Left renal cortex interstitium (tissue), 4 donors: ENCODE measurements at places on chromosomes 5 and 9. TPM values are rescaled to one million over a fixed set of nuclear protein-coding genes. Genes with fewer than 3 reads are reported as not detected.

- no peak for DNase-seq
These were observed 55.9 kb upstream of the IL6ST start for GRCh38 chr5:56050551-56051255.

DNA sequence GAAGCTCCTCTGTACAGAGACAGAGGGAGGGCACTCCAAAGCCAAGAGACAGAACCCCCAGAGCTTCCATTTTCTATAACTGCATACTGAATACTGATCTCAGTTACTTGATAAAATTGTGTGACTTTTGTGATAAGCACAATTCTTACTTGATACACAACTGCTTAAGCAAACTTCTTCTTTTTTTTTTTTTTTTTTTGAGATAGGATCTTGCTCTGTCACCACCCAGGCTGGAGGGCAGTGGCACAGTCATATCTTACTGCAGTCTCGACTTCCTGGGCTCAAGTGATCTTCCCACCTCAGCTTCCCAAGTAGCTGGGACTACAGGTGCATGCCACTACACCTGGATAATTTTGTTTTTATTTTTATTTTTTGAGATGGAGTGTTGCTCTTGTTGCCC lies 252.1 kb upstream of the ZNF608 start:
- no peak for DNase-seq

- no peak for DNase-seq
These were observed 60.2 kb upstream of the SLC25A51 start for GRCh38 chr9:37963936-37964739.

The SAPCD2 gene
- 5.5 TPM for polyA plus RNA-seq

GRCh38 chr5:126384985-126385384 lies 38.2 kb upstream of the GRAMD2B start:
- no peak for DNase-seq

GRCh38 chr5:108118813-108119514 lies 262.9 kb downstream of the FBXL17 start:
- DNase-seq: no peak

The OR2V2 gene
- polyA plus RNA-seq: not detected

DNA sequence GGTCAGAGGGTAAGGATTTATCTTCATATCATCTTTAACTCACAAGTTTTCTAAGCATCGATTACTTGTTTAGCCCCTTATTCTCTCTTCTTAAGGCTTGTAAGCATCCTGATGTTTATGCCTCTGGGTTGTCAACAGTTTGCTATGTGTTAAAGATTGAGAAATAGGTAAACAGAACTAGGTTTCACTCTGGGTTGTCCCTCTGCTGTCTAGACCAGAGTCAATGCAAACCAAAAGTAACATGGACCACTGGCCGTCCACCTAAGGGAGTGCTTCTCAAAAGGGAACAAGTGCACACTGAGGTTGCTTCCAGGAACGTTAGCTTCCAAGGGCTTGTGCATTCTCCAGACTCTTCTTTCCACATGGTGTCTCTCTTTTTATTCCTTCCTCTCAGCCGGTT lies 39.9 kb upstream of the HAPLN1 start:
- no peak for DNase-seq

DNA sequence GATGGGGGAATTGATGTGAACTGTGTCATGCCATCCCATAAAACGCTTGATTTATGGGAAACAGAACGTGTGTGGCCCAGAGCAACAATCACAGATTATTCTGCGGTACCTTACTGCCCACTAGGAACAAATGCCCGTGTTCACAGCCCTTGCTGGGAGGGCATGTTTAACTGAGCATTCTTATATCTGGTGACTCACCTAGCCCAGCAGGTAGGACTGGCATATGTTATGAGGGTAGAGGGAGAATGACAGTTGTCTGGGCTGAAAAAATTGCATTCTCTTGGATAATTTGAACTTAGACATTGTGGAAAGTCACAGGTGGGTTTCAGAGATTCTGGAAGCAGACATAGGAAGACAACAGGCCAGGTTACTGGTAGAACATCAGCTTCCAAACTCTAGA lies 460.6 kb downstream of the DMRT2 start:
- DNase-seq: no peak

The RMRP gene
- polyA plus RNA-seq: not detected

DNA sequence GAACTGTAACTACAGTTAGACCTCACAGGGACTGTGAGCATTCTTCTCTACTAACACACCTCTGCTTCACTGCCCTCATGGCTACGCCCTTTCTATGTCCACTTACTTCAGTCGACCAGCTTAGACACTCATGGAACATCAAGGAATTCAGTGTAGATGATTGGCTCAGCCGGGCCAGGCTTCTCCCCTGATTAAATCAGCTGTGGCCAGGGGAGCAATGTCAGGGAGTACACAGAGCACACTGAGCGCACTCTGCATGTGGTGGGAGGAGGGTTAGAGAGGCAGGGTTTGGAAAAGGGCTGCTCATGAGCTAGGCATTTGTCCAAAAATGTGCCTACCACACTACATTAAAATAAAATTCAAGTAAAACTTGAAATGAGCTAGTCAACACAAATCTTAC lies 400.5 kb downstream of the ARRDC3 start:
- DNase-seq: no peak

The PTGER4 gene
- polyA plus RNA-seq: 12.2 TPM

GRCh38 chr5:147483961-147484707 lies 25.7 kb downstream of the DPYSL3 start:
- peak; percentile 50 for DNase-seq

GRCh38 chr9:34684145-34684544 lies 6.9 kb downstream of the CCL19 start:
- no peak for DNase-seq

The C9orf153 gene
- 0.26 TPM for polyA plus RNA-seq

DNA sequence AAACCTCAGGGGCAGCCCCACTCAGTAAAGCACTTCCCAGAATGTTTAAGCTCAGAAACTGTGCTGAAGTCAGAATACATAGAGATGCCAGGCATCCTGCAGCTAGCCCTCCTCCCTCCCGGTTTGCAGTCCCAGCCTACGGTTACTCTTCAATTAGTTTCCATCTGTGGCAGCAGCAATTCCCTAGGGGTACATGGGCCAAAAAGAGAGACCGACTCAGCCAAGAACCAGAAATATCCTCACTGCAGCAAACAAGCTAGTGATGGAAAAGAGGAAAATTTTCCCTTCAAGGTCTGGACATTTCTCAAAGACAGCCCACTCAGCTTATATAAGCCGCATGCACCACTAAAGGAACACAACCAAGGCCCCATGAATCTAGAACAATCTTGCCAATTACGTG lies 89.1 kb upstream of the PPP2R2B start:
- DNase-seq: no peak

The SPAAR gene
- 2.2 TPM for polyA plus RNA-seq

The ZNF658 gene
- 8.3 TPM for polyA plus RNA-seq

The INSL6 gene
- 0.19 TPM for polyA plus RNA-seq

DNA sequence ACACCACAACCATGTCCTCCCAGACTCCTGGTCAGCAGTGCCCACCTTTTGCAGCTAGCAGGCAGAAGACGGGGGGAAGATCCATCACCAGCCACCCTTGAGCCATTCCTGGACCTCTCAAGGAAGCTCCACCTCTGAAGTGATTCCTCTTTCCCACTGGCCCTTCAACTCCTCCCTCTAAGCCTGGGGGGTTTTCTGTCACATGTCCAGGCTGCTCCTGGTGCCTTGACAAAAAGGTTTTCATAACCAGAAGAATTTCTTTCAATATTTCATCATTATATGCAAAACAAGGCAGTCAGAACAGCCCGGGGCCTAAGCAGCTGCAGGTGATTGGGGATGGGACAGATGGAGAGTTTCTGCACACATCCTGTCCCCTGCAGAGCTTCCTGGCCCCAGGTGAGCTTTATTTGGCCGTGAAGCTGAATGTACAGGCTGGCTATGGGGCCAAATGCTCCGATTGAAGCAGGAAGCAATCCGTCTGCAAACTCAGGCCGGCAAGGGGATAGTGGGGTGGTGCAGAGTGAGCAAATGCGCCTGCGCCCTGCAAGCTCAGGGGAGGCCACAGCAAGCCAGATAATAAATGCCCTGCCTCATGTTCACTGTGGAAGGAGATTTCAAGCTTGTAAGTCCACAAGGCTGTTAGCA lies 173.5 kb downstream of the C5orf15 start:
- DNase-seq: no peak

The GIN1 gene
- polyA plus RNA-seq: 10.6 TPM

The RNF183 gene
- 6.1 TPM for polyA plus RNA-seq

DNA sequence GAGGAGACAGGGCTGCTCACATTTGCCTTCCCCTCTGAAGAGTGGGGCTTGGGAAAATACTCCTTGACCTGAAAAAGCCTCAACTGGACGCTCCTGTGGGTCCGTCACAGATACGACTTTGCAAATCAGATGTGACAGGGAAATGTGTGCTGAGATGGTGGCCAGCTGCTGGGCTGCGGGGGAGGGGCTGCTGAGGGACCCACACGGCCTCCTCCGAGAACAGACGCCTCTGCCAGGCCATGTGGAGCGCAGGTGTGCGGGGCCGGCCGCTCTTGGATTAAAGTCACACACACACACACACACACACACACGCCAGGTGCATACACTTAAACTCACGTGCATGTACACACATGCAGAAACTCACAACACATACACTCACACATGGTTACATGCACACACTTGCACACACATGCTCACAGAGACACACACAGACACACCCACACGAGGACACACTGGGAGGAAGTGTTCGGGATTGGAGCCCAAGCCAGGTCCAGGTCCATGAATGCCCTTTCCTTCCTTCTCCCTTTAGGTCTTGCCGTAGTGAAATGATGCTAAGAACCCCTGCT lies 167.4 kb downstream of the GAPVD1 start:
- DNase-seq: no peak

GRCh38 chr5:117568622-117569021 lies 994.0 kb upstream of the SEMA6A start:
- no peak for DNase-seq

DNA sequence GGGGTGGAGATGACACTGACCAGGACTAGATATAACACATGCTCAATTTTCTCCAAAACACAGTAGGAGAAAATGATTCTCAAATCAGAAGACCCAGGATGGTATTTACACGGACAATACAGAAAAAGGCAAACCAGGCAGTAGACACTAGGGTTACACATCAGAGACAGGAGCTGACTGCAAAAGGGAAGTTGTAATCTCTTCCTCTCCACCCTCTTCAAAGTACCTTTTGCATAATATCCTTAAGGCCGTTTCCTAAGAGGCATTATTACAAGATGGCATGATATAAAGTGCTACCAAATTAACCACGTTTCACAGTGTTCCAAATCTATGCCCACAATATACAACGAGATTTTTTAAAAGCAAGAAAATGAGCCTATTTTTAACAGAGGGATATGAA lies 39.2 kb downstream of the YIPF5 start:
- no peak for DNase-seq

The BTNL3 gene
- polyA plus RNA-seq: not detected

DNA sequence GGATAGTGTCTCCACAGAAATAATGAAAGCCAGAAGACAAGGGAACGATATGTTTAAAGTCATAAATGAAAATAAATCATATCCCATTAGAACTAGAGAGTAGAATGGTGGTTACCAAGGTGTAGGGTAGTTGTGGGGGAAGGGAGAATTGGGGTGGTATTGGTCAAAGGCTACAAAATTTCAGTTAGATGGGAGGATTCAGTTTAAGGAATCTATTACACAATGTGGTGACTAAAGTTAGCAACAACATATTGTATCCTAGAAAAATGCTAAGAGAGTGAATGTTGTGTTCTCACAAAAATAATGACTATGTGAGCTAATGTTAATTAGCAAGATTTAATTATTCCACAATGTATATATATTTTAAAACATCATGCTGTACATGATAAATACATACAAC lies 27.8 kb upstream of the LARP1 start:
- DNase-seq: no peak

DNA sequence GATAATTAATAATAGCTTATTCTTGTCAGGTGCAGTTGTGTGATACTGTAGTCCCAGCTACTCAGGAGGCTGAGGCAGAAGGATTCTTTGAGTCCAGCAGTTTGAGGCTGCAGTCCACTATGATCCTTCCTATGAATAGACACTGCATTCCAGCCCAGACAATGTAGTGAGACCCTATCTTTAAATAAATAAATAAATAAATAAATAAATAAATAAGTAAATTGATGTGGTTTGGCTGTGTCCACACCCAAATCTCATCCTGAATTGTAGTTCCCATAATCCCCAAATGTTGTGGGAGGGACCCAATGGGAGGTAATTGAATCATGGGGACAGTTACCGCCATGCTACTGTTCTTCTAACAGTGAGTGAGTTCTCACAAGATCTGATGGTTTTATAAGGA lies 5.6 kb upstream of the ELL2 start:
- DNase-seq: no peak

The RNF208 gene
- 11.4 TPM for polyA plus RNA-seq

The GDA gene
- polyA plus RNA-seq: 0.24 TPM

DNA sequence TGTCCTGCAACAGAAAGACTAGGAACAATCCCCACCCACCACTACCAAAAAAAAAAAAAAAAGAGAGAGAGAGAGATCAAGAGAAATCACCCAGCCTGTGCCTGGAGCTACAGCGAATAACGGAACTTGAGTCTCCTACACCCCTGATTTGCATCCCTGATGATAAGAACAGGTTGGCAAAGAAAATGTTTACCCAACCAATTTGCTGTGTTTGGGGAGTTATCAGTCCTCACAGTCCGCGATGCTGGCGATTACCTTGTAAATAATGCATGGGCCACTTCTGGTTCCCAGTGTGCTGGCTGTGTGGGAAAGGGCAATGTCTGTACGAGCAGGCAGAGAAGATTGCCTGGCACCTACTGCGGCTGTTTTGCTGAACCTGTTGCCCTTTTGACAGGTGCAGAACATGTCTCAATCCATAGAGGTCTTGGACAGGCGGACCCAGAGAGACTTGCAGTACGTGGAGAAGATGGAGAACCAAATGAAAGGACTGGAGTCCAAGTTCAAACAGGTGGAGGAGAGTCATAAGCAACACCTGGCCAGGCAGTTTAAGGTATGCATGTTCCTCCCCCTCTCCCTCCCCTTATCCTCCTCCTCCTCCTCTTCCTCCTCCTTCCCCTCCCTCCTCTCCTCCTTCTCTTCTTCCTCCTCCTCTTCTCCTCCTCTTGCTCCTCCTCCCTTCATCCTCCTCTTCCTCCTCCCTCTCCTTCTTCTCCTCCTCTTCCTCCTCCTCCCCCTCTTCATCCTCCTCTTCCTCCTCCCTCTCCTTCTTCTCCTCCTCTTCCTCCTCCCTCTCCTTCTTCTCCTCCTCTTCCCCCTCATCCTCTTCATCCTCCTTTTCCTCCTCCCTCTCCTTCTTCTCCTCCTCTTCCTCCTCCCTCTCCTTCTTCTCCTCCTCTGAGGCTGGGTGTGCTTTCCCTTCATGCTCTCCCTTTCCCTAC lies 8.3 kb downstream of the OLFM1 start:
- no peak for DNase-seq

The PCDHGB5 gene
- 8.8 TPM for polyA plus RNA-seq
